T-helper 17 cell (primary cell): ENCODE measurements at places on chromosomes 16 and 17. TPM values are rescaled to one million over a fixed set of nuclear protein-coding genes. Genes with fewer than 3 reads are reported as not detected.
A peak's percentile ranks its signal among the peaks of the same experiment; 100 is the strongest.

DNA sequence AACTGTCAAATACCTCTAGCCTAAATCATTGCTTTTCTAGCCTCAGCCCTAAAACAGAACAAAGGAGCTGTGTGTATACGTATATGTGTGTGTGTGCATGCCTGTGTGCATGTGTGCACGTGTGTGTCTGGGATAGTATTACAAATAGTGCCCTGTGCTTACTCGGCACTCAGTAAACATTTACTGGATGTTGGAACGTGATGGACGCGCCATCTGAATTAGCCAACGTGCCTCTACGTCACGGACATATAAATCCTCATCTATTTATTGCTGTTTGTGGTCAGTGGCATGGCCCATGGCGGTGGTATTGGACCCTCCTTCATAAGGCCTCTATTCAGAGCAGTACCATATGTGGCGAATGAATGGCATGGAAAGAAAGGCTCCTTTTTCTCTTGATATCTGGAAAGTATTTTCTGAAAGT lies 37.5 kb downstream of the WWP2 start:
- no peak for DNase-seq
- peak overlapping the region; percentile 3 for H3K27ac ChIP-seq
- H3K4me3 ChIP-seq: no peak overlapping the region
- H3K4me1 ChIP-seq: peaks cover 1% of the 10 kb centered on the region
- H3K36me3 ChIP-seq: peaks cover 5% of the 10 kb centered on the region

GRCh38 chr16:2035431-2036199 lies 8.9 kb downstream of the NHERF2 start:
- H3K27me3 ChIP-seq: no peaks in the 10 kb centered on the region
- peaks cover 4% of the 10 kb centered on the region for H3K4me1 ChIP-seq

DNA sequence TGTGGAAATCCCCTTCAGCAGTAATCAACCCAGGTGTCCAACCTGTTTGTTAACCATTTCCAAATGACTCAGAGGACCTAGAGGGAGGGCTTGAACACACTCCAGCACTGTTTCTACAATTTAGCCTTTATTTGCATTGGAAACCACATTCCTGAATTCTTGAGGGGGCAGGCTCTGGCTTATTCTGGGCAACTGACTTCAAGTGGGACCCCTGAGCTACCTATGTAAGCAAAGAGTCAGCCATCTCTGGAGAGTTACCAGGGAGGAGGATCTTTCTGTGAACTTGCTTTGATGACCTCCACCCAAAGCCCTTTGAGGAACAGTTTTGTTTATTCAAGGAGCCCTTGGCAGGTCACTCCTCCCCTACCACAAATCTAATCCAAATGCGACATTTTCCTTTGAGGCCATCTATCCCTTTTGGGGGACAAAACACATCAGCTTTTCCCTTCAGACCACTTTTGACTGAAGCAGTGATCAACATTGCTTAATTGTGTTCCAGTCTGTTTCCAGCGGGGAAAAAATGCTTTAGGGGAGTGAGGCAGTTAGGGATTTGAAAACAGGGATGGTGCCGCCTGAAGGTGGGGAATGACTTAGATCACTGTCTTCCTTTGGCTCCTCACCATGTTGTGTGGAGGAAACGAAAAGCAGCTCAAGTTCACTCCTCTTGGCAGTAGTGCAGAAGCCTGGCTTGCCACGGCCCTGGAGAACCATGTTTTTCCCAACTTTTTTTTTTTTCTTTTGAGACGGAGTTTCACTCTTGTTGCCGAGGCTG lies 46.2 kb downstream of the TUBD1 start:
- peaks cover 43% of the 10 kb centered on the region for H3K4me1 ChIP-seq
- peak overlapping the region; percentile 55 for H3K4me3 ChIP-seq
- no peaks in the 10 kb centered on the region for H3K27me3 ChIP-seq
- no peaks in the 10 kb centered on the region for H3K36me3 ChIP-seq
- peak overlapping the region; percentile 99 for H3K27ac ChIP-seq

DNA sequence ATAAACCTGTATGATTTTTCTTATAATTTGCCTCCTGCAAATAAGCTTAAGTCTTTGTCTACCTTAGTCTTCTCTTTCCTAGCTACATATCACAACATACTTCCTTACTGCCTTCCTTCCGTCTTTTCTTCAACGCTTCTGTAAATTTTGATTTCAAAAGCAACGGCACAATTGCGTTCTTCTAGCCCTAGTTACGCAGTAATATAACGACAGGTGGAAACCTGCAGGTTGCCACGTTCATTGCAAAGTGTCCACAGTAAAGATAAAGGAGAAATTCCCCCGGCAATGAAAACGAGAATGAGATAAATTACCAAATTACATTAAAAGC lies 546 bp upstream of the PSMD7 start:
- H3K4me3 ChIP-seq: peak overlapping the region; percentile 96
- H3K36me3 ChIP-seq: peaks cover 2% of the 10 kb centered on the region
- H3K4me1 ChIP-seq: peaks cover 10% of the 10 kb centered on the region
- no peak for DNase-seq
- no peaks in the 10 kb centered on the region for H3K27me3 ChIP-seq

- DNase-seq: no peak
- H3K4me1 ChIP-seq: peaks cover 17% of the 10 kb centered on the region
- H3K36me3 ChIP-seq: no peaks in the 10 kb centered on the region
- H3K4me3 ChIP-seq: peak overlapping the region; percentile 88
Observed at GRCh38 chr17:72030067-72030899, 90.5 kb upstream of the SOX9 start.

GRCh38 chr16:66519482-66520373 lies 30.2 kb downstream of the TK2 start:
- no peaks in the 10 kb centered on the region for H3K27me3 ChIP-seq
- no peaks in the 10 kb centered on the region for H3K36me3 ChIP-seq
- H3K4me1 ChIP-seq: peaks cover 76% of the 10 kb centered on the region

DNA sequence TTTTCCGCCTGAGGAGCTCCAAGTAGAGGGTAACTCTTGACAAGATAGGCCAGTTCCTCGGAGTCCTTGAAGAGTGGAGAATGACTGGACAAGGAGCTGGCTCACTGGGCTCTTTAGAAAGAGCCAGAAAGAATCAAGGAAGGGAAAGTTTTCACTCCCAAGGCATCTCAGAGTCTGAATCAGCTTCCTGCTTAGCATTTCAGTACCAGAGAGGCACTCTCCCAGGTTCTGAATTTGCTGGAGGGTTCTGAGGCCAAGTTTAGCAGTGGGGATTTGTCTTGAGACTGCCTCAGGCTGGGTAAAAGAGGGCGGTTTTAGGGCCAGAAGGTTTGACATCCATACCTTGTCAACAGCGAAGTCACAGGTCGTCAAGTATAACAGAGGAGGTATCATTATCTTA lies 25.5 kb downstream of the GP2 start:
- no peak overlapping the region for H3K4me3 ChIP-seq
- peaks cover 3% of the 10 kb centered on the region for H3K4me1 ChIP-seq
- no peaks in the 10 kb centered on the region for H3K36me3 ChIP-seq

DNA sequence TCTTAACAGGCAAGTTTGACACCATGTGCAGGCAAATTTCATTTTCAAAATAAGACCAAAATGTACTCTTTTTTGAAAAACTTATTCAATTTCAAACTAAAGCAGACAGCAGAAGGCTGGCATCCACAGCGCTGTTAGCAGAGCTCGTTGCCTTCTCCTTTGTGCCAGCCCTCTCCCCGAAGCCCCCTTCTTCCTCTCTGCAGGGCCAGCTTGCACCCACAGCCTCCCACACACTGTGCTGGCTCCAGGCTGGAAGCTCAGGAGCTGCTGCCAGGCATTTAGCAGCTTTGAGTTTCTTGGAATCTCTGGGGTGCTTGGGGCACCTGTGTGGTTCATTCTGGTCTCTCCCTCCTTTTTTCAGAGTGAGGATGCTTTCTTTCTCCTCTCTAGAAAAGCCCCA lies 37.7 kb downstream of the GP2 start:
- H3K27me3 ChIP-seq: peaks cover 17% of the 10 kb centered on the region
- no peak for DNase-seq
- no peaks in the 10 kb centered on the region for H3K36me3 ChIP-seq
- H3K4me1 ChIP-seq: no peaks in the 10 kb centered on the region

- H3K4me1 ChIP-seq: peaks cover 25% of the 10 kb centered on the region
- no peak overlapping the region for H3K4me3 ChIP-seq
- no peak overlapping the region for H3K27ac ChIP-seq
- DNase-seq: no peak
- no peaks in the 10 kb centered on the region for H3K27me3 ChIP-seq
Observed at GRCh38 chr17:6753546-6753945, 2.3 kb upstream of the XAF1 start.

DNA sequence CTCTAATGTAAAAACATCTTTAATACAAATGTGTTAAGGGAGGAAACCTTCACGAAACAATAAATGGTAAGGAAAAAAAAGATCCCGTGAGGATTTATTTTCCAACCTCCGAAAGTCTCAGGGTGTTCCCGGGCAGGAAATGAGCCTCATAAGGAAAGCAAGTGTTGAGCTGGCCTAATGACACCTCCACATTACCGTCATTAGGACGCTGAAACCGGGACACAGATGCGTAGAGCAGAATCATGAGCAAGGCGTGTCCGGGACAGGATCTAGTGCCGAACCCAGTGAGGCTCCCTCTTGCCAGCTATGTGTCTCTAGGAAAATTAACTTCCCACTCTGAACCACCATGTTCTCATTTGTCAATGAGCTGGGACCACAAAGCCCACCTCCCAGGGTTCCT lies 22.7 kb upstream of the CYTH1 start:
- H3K27me3 ChIP-seq: no peaks in the 10 kb centered on the region
- H3K27ac ChIP-seq: peak overlapping the region; percentile 99
- H3K4me1 ChIP-seq: peaks cover 59% of the 10 kb centered on the region
- DNase-seq: no peak

DNA sequence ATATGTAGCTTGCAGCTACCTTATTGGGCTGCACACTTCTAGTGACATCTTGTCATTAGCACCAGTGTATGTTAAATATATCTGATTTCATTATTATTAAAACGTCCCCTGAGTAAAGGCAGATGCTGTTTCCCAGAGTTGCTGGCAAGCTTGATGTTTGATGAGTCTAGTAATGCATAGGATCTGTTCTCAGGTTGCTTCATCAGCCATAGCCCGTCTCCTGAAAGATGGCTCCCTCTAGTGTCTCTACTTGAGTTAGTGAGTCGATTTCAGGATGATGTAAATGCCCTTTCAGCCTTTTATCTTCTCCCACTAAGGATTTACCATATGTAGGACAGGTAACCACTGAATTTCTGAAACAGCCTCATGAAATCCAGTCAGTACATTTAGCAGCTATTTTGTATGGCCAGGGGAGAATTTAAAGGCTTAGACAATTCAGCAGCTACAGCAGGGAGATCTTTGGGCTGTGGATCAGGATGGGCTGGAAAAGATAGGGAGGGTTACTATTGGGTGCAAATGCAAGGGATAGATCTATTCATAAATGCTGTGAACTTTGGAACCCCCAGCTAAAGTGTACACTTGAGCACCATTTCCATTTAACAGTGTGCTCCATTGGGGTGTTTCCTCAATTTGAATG lies 376.3 kb downstream of the CNTNAP4 start:
- no peaks in the 10 kb centered on the region for H3K4me1 ChIP-seq
- H3K36me3 ChIP-seq: no peaks in the 10 kb centered on the region
- DNase-seq: no peak
- H3K27ac ChIP-seq: no peak overlapping the region
- H3K27me3 ChIP-seq: no peaks in the 10 kb centered on the region
- no peak overlapping the region for H3K4me3 ChIP-seq

DNA sequence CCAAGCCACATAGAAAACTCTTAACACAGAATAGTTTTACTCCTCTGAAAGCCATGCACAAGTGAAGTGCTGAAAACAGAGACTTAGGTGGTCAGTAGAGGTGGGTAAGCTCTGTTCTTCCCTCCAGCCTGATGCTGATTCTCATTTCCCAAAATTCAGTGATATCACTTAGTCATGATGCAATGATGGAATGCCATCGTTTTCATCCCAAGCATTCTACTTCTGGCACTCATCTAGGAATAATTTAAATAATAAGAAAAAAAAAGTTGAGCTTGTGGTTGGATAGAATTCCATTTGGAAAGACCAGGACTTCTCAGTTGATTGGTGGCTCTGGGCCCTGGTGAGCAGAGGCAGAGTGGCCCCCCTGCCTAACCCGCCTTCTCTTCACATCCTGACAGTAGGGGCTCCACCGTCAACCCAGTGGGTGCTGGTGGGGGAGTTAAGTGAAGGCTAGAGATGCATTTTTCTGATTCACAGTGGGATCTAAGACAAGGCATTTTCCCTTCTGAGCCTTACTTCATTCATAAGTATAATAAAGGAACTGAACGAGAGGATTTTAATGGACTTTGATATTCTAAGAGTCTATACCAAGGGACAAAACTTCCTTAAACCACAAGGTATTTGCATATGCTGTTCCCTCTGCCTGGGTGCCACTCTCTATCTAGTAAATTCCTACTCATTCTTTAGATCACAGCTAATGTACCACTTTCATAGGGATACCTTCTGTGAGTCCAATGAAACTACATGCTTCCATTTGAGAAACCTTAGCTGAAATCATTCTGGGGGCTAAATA lies 310.3 kb upstream of the DYNLRB2 start:
- no peak overlapping the region for H3K27ac ChIP-seq
- H3K4me3 ChIP-seq: no peak overlapping the region
- H3K27me3 ChIP-seq: peaks cover 7% of the 10 kb centered on the region
- H3K36me3 ChIP-seq: no peaks in the 10 kb centered on the region

GRCh38 chr17:15319452-15320010 lies 21.9 kb downstream of the TEKT3 start:
- no peak for DNase-seq
- H3K27ac ChIP-seq: no peak overlapping the region
- H3K4me1 ChIP-seq: no peaks in the 10 kb centered on the region
- peaks cover 44% of the 10 kb centered on the region for H3K27me3 ChIP-seq

DNA sequence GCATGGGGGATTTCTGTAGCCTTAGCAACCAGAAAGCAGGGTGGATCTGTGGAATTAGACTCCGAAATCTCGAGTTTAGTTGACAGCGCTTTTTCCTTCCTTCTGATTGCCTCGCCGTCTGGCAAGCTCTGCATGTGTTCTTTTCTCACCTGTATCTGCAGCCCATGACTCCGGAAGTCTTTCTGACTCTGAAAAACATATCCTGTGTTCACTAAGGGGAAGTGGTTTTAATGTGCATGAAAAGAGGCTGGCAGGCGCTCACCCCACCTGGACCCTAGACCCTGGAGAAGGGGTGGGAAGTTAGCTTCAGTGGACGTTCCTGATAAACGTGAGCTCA lies 158.5 kb downstream of the RPTOR start:
- no peak for DNase-seq
- H3K27me3 ChIP-seq: no peaks in the 10 kb centered on the region
- no peak overlapping the region for H3K4me3 ChIP-seq
- peak overlapping the region; percentile 74 for H3K27ac ChIP-seq
- H3K4me1 ChIP-seq: peaks cover 19% of the 10 kb centered on the region

- no peak overlapping the region for H3K27ac ChIP-seq
- H3K4me1 ChIP-seq: no peaks in the 10 kb centered on the region
- no peak for DNase-seq
- no peaks in the 10 kb centered on the region for H3K27me3 ChIP-seq
- H3K4me3 ChIP-seq: no peak overlapping the region
- H3K36me3 ChIP-seq: no peaks in the 10 kb centered on the region
Observed at GRCh38 chr16:1090620-1091587, 5.1 kb downstream of the C1QTNF8 start.

GRCh38 chr17:75694536-75694935 lies 26.7 kb upstream of the ITGB4 start:
- H3K4me3 ChIP-seq: no peak overlapping the region
- peaks cover 20% of the 10 kb centered on the region for H3K4me1 ChIP-seq
- no peaks in the 10 kb centered on the region for H3K27me3 ChIP-seq
- H3K36me3 ChIP-seq: peaks cover 2% of the 10 kb centered on the region
- DNase-seq: no peak

PLXDC1 gene
- total RNA-seq: 11.7 TPM

SLC16A6 gene
- 9.8 TPM for total RNA-seq

ENO3 gene
- total RNA-seq: 17.2 TPM

GCGR gene
- not detected for total RNA-seq

HEATR9 gene
- not detected for total RNA-seq

MC1R gene
- 10.1 TPM for total RNA-seq

MLKL gene
- total RNA-seq: 44.8 TPM

HSF5 gene
- 1.5 TPM for total RNA-seq

DLX3 gene
- total RNA-seq: not detected

EPX gene
- not detected for total RNA-seq
